Fibroblast of skin of left biceps (primary cell): ENCODE measurements at places on chromosomes 1 and 21.

- DNase-seq, result peak; percentile 22
Measured at GRCh38 chr1:219676012-219676765, 63.3 kb upstream of the ZC3H11B start.

GRCh38 chr21:40972151-40972550 is 125.2 kb upstream of the DSCAM start:
- no peak for DNase-seq

DNA sequence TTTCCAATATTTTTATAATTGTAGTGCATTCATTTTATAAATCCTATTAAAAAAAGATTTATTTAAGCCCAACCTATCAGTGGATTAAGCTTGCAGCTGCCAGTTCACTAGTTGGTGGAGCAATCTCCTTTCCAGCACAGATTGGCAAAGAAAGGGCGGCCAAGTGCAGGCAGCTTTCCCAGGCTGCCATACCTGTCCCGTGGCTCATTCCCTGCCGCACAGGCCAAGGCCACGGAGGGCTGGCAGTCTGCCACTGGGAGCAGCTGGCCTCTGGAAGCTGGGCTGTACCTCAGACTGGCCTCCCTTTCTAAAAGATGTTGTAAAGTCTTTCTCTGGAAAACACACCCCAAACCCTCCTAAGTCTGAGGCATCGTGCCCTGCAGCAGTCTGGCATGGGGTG is 74.2 kb downstream of the SIM2 start:
- no peak for DNase-seq

DNA sequence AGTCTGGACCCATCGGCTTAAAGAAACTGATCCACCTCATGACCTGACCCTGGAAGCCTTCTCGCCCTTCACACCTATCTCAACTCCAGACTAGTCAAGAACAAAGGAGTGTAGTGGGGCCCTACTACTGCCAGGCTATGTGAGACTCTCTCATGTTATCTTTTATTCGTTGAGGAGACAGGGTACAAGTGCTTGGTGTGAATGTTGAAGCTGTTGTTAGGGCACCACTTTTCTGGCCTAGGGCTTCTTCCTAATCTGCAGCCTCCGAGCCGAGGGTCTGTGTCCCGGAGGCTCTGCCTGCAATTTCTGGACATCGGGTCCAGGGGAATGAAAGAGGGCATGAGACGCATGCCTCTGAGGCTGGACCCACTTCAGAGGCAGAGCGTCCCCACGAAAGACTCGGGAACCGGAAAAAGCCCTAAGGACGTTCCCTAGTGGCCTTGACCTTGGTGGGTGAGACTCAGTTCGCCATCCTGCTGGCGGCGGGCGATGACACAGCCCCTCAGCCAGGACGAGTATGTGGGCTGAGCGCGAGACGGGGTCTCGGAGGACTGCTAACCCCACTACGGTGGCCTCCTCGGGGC is 671 bp downstream of the DNAJC11 start:
- no peak for DNase-seq

- DNase-seq, result peak; percentile 43
Measured at GRCh38 chr1:245086389-245086969, 68.3 kb upstream of the KIF26B start.

DNA sequence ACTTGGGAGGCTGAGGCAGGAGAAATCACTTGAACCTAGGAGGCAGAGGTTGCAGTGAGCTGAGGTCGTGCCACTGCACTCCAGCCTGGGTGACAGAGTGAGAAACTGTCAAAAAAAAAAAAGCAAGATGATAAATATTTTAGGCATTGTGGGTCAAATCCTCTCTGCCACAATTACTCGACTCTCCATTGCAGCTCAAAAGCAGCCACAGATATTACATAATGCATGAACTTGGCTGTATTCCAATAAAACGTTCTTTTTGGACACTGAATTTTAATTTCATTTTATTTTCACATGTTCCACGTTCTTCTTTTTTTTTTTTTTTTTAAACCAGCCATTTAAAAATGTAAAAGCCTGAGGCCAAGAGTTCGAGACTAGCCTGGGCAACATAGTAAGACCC is 69.4 kb downstream of the TCP10L start:
- no peak for DNase-seq

DNA sequence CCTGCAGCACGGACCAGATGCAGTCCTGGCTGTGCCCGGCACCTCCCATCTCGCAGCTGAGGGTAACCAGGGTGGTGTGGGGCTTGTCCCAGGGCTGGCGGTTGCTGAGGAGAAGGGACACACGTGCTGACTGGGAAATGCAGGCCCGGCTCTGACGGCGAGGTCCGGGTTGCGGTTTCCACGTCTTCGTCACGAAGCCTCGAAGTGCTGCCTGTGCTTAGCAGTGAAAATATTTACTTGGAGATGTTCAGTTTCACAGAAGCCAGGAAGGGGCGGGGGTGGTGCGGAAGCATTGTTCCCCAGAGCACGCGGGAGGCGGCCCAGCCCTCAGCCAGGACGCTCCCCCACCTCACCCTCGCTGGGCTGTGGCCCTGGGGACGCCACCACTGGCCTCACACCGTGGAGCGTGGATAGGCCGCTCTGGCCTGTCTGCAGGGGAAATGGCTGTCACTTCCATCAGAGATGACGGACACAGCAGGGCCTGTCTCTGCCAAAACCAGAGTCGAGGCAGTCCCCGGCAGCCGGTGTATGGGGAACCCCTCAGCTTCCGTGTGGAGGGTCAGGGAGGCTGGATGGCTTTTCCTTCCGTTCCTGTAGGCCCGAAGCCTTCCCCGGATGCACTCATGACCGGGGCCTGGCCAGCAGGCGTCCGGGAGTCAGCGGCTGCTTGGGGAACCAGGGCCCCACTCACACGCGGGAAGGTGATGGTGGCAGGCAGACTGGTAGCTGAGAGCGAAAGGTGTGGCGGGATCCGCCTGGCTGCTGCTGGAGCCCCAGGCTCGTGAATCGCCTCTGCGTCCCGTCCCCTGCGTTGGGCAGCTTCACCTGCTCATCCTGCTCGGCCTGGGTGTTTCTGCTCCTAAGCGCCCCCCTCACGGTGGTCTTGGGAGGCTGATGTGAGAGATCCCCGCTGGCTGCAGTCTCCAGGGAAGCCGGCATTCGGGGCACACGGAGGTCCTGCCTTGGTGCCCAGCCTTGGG is 14.7 kb upstream of the POFUT2 start:
- DNase-seq, result no peak

DNA sequence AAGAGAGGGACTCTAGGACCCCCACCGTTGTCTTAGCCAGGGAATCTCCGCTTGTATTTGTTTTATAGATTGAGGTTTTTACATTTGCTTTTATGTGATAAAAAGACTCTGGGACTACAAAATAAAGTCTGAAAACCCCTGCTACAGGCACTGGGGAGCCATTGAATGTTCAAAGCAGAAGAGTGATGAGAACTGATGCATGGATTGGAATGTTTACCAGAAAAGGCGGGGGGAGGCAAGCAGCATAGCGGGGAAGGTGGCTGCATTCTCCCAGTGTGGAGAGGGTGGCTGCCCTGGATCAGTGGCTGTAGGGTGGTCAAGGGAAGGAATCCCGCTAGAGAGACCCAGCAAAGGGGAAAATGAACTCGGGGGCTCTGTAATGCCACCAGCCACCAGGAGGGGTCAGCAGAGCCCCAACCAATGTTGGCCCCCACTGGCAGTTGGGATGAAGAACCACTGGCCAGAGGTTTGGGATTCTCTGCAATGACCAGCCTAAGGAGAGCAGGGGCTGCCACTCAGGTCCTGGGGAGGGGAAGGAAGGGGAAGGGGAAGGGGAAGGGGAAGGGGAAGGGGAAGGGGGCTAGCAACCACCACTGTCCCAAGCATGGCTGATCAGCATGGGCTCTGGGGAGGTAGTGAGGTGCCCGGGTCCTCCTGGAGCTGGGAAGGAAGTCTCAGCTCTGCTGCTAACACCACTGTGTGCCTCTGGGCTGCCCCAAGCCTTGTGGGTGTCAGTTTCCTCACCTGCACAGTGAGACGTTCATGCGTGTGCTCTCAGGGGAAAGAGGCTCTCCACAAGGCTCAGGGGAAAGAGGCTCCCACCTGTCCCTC is 19.2 kb upstream of the PEF1 start:
- DNase-seq, result no peak

DNA sequence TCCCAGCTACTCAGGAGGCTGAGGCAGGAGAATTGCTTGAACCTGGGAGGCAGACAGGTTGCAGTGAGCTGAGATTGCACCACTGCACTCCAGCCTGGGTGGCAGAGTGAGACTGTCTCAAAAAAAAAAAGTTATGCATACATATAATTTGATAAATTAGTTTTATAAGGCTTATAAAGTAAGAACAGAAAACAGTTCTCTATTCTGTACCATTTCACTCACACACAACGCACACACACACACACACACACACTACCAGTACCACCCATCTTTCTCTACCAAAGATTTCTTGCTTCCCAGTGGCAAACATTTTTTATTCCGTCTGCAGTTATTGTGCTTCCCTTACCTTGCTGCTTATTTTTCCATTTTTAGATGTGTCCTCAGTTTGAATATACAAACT is 46.4 kb upstream of the FASLG start:
- DNase-seq, result no peak

DNA sequence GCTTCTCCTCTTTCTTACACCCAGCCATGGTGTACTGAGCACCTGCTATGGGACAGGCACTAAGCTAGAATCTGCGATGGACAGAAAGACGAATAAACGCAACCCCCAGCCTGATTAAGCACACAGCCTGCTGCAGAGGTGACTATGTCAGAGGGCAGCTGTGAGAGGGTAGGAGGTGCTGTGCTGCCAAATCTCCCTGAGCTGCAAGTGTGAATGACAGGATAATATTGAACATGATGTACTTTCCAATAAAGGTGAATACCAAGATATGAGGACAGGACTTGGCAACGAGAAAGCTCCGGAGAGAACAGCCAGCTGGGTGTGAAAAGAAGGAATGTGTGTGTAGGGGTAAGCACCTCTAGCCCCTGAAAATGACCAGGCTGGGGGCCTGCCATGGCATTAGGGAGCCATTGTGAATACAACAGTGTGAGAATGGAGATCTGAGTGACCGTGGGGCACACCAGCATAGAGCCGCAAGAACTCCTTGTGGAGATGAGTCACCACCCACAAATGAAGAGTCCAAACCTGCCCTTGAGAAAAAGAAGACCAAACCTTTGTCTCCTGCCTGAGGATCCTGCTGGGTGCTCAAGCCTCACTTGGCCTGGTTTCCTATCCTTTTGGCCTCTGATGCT is 83.0 kb upstream of the ATF3 start:
- DNase-seq, result no peak

DNA sequence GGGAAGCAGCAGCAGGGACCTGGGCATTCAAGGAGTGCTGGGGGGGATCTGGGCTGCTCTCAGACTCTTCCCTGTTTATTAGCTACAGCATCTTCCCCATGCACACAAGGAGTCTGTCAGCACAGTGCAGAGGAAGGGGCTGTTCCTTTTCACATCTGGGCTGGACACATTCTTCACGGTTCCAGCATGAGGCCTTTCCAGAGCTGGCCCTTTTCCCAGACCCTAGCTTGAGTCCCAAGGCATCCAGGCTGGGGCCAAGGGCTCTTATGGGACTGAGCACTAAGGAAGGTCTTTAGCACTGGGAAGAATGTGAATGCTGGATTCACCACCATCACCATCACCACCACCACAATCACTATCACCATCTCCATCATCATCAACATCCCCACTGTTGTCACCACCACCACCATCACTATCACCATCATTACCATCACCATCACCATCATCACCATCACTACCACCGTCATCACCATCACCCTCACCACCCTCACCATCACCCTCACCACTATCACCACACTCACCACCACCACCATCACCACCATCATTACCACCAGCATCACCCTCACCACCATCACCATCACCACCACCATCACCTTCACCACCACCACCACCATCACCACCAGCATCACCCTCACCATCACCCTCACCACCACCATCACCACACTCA is 28.4 kb downstream of the PARK7 start:
- no peak for DNase-seq

- no peak for DNase-seq
Measured at GRCh38 chr1:73911849-73912248, 286.1 kb downstream of the LRRIQ3 start.

DNA sequence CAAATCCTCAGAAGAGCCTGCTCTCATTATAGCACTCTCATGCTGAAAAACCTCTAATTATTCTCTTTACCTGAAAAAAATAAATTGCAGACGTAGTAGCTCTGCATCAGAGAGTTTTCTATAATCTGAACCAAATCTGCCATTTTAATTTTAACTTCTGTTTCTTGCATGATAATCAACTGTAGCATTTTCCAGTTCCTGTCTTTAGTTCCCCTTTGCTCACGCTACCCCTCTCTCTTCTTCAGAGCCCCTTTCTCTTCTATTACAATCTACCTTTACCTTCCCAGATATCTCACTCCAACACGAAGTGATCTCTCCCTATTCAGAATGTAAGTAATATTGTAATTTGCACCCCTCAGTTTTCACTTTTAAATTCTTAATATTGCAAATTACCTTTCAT is 31.4 kb downstream of the FMO1 start:
- no peak for DNase-seq

- no peak for DNase-seq
Measured at GRCh38 chr1:45196863-45197262, 9.5 kb downstream of the ZSWIM5 start.

DNA sequence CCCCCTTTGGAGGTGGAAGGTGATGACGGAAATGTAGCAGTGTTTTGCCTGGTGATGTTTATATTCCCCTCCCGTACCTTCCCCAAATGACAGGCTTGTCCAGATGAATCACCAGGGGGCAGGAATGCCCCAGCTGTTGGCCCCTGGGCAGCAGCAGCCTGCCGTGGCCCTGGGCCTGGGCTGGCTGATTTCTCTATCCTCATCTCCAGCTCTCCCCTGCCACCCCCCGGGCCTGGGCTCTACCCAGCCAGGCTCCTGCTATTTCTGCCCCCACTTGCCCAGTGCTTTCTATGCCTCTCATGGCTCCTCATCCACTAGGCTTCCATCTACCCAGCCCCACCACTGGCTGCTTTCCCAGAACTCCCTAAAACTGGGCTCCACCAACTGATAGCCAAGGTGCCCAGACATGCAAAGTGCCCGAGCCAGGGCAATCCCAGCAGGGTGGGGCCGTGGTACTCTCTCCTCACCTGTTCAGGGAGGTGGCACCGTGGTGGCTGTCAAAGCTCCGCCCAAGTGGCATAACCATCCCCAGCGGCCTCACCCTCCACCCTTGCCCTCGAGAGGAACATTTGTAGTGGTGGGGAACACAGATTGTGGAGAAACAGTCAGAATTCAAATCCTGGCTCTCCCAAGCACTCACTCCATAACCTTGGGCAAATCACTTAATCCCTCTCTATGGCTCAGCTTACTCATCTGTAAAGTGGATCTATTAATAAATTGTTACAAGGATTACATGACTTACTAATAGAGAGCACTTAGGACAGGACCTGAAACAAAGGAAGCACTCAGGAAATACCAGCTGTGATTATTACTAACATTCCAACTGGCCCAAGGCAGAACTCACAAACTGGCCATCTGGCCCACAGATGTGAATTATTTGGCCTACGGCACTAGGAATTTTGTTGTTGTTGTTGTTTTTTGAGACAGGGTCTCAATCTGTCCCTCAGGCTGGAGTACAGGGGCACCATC is 12.8 kb upstream of the ECE1 start:
- DNase-seq, result peak; percentile 64

GRCh38 chr1:50111503-50111902 is 2.8 kb downstream of the ELAVL4 start:
- DNase-seq, result no peak

- DNase-seq, result no peak
Measured at GRCh38 chr1:114551400-114551799, 30.0 kb downstream of the BCAS2 start.

GRCh38 chr1:38680801-38681510 is 178.6 kb downstream of the RRAGC start:
- no peak for DNase-seq

- no peak for DNase-seq
Measured at GRCh38 chr1:109983380-109984189, 980 bp upstream of the AHCYL1 start.

GRCh38 chr1:41437011-41437355 is 47.5 kb downstream of the EDN2 start:
- DNase-seq, result no peak

- no peak for DNase-seq
Measured at GRCh38 chr1:229408458-229409037, 25.3 kb downstream of the ACTA1 start.
